Stimulated activated CD8-positive, alpha-beta memory T cell treated with anti-CD3 and anti-CD28 coated beads, Interleukin-4, amount 100 ng/mL, for 1 hour (primary cell): ENCODE measurements at places on chromosomes 7 and 10.

GRCh38 chr7:134645935-134646334, 718 bp upstream of the BPGM start:
- no peak for DNase-seq

GRCh38 chr7:83947260-83947659, 247.3 kb downstream of the SEMA3A start:
- DNase-seq, result no peak

DNA sequence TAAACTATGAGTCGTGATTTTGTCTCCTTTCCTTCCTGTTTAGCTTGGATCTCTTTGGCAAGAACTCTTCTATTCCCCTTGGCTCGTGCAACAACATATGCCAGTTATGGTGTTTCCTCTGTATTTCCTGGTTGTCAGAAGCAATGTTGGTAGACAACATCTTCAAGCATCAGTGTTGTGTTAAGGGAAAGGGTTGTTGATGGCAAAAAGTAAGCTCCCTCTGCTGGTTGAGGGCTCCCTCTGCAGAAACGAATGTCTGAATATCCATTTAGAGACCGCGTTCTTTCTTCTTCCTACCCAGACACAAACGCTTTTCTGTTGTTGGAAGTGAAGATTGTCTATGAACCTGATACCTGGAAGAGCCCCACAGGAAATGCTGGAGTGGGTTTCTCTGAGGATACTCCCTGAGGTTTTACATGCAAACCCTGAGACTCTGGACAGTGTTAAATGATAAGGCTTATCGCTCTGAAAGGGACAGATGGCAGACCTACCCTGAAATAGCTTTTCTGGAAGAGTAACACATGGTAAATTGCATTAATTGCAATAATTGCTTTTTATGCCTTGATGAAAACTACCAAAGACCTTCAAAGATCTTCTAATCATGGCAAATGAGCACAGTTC, 23.5 kb upstream of the C1QL3 start:
- DNase-seq, result no peak

GRCh38 chr10:67722113-67722512, 26.1 kb upstream of the CTNNA3 start:
- no peak for DNase-seq

- DNase-seq, result no peak
Observed at GRCh38 chr7:840001-840600, 7.8 kb downstream of the SUN1 start.

GRCh38 chr7:66070222-66070621, 5.4 kb upstream of the ASL start:
- DNase-seq, result no peak

DNA sequence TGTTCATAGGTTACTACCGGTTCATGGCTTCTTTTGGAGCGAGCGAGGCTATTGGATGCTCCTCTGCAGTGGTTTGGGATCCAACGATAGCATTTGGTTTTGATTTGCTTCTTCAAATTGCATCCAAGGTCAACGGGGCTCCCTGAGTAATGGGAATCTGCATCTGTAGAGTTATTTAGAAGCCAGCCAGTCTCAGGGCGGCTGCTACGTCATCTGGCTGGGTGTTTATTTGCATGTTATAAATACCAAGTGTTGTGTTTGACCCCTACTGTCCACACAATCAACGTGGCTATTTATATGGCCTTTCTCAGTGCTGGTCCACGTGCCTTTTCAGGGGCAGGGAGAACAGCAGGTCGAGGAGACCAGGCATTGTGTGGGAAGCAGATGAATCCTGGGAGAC, 137.7 kb downstream of the PRPF18 start:
- DNase-seq, result no peak

GRCh38 chr10:125868372-125868975, 12.6 kb downstream of the DHX32 start:
- DNase-seq, result no peak

- no peak for DNase-seq
Observed at GRCh38 chr7:149310113-149310836, 48.3 kb downstream of the ZNF783 start.

DNA sequence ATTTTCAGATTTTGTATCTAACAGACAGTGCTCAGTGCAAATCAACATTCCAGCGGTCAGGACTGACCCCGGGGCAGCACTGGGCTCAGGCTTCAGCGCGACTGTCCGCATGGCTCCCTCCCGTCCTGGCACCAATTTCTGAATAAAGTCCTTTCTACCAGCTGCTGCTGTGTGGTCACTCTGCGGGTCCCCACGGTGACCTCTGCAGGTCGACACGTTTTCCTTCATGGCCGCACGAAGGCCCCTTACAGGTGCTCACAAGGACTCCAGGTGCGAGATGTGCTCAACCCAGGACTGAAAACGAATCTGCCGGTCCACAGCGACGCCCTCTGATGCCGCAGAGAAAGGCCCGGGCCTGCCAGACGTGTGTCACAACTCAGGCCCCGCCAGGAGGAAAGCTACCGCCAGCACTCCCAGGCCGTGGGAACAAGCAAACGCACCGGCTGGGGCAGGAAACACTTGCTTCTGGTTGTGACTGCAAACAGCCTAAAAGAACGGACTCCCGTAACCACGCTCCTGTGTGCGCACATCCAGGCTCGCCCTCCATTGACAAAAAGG, 3.7 kb upstream of the UTF1 start:
- DNase-seq, result no peak

DNA sequence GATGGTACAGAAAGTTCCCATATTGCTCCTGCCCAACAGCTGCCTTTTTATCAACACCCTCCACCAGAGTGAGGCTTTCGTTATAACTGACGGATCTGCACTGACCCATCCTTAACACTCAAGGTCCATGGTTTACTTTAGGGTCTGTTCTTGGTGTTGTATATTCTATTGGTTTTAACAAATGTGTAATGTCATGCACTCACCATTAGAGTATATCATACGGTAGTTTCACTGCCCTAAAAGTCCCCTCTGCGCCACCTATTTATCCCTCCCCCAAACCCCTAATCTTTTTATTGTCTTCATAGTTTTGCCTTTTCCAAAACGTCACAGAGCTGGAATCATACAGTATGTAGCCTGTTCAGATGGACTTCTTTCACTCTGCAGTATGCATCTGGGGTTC, 102.8 kb upstream of the TNS3 start:
- no peak for DNase-seq

DNA sequence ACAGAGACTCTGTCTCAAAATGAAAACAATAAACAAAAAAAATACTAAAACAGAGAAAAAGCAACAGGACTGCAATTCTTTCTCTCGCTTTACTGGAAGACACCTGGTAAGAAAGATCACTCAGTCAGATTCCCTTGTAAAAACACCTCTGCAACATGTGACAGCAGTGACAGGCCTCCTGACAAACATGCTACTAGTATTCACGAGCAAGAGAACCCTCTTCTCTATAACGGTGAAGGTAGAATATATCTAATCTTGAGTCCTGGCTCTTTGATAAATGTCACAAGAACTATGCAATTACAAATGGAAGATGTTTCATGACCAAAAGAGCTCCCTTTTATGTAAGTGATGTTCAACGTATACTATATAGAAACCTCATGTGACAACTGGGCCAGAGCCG, 986.7 kb upstream of the LRRN3 start:
- DNase-seq, result no peak

GRCh38 chr7:45663167-45663921, 89.2 kb downstream of the ADCY1 start:
- DNase-seq, result no peak

- DNase-seq, result no peak
Observed at GRCh38 chr7:82325416-82325815, 118.2 kb downstream of the CACNA2D1 start.

DNA sequence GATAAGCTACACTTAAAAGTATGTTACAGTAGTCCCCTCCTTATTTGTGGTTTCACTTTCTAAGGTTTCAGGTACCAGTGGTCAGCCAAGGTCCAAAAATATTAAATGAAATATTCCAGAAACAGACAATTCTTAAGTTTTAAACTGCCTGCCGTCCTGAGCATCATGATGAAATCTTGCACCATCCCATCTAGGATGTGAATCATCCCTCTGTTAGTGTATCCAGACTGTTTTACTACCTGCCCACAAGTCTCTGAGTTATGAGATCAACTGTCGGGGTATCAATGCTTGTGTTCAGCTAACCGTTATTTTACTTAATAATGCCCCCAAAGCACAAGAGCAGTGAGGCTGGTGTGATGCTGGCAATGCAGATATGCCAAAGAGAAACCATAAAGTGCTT, 11.4 kb downstream of the KDM7A start:
- DNase-seq, result no peak

GRCh38 chr7:39709029-39709428, 85.7 kb downstream of the RALA start:
- DNase-seq, result no peak

GRCh38 chr7:12761111-12761510, 73.7 kb downstream of the ARL4A start:
- DNase-seq, result no peak

DNA sequence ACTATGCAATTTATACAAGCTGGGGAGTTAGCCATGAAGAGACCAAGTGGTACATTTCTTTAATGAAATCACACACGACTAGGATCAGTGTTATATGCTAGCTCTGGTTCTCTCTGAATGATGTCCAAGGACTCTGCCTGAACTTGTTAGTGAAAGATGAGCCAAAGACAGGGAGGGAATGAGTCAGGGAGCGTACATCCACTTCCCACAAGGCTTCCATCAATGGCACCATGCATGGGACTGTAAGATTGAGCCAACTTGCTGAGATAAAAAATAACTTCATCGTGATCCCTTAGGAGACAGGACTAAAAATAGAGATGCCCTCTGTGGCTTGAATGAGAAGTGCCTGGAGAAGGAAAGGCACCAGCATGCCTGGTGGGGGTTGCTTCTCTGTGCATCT, 629.7 kb downstream of the ACTR3B start:
- no peak for DNase-seq

DNA sequence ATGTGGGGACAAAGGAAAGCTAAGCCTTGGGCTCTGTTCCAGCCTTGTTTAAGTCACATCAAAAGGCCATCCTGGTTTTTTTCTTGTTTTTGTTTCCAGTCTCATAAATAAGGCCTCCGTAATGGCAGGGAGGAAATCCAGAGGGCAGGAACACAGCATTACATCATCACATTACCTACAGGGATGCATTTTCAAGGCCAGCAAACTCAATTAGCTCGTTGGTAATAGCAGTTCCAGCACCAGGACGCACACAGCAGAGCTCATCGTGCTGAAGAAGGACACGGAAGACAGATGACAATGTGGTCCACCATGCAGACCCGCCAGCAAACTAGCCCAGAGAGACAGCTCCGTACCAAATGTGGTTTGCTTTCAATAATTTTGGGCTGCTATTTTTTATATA, 1209.2 kb downstream of the TYW1 start:
- DNase-seq, result no peak

- no peak for DNase-seq
Observed at GRCh38 chr10:15349112-15349511, 22.0 kb downstream of the FAM171A1 start.

DNA sequence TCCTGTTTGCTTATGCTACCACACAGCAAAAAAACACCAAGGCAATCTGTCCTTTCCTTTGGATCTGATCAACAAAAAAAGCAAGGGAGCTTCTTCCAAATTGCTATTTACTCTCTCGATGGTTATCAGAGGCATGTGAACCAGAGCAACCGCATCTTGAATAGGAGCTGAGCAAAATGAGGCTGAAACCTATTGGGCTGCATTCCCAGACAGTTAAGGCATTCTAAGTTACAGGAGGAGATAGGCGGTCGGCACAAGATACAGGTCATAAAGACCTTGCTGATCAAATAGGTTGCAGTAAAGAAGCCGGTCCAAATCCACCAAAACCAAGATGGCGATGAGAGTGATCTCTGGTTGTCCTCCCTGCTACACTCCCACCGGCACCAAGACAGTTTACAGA, 76.8 kb upstream of the FRMD4A start:
- no peak for DNase-seq

DNA sequence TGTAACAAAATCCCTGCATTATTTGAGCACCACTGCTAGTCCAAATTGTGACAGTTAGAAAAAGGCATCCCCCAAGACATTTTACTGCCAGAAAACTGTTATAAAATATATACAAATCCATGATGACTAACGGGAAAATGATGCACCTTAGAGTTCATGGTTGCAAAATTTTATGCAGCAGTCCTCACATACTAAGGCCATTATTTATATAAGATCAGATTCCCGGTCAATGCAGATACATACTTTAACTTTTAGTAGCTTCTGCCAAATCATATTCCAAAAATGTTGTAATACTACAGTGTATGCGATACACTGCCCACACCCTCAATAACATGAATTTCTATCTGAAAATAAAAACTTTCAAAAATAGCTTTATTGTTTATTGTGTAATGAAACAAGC, 239.9 kb upstream of the ZNF32 start:
- DNase-seq, result no peak

- no peak for DNase-seq
Observed at GRCh38 chr7:117349570-117349969, 26.7 kb upstream of the WNT2 start.

DNA sequence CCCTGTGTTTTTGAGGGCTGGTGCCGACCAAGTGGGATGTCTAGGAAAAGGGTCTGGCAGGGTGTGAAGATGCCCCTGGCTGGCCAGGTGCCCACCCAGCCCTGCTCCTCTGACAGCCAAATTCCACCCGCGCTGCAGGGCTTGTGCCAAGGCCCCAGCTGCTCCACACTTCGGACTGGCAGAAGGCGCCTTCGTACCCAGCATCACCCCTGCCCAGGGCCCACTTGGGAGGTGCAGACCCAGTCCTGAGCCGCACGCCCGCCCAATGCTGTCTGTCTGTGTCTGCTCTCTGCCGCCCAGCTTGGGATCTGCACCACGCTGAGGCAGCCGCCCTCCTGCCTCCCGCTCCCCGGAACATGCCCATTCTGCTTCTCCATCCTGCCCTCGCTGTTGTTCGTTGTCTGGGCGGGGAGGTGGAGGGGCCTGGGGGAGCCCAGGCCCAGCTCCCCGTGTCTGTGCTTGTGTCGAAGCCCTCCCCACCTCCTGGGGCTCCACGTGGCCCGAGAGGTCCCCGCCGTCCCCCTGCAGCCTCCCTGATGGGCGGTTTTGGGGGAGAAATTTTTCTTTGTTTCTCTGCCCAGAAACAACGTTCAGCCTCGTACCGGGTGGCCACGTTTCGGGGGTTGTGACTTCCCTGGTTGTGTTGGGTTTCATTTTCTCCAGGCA, 36.9 kb upstream of the PPIF start:
- no peak for DNase-seq

- DNase-seq, result no peak
Observed at GRCh38 chr10:59865101-59865500, 41.3 kb downstream of the CCDC6 start.

DNA sequence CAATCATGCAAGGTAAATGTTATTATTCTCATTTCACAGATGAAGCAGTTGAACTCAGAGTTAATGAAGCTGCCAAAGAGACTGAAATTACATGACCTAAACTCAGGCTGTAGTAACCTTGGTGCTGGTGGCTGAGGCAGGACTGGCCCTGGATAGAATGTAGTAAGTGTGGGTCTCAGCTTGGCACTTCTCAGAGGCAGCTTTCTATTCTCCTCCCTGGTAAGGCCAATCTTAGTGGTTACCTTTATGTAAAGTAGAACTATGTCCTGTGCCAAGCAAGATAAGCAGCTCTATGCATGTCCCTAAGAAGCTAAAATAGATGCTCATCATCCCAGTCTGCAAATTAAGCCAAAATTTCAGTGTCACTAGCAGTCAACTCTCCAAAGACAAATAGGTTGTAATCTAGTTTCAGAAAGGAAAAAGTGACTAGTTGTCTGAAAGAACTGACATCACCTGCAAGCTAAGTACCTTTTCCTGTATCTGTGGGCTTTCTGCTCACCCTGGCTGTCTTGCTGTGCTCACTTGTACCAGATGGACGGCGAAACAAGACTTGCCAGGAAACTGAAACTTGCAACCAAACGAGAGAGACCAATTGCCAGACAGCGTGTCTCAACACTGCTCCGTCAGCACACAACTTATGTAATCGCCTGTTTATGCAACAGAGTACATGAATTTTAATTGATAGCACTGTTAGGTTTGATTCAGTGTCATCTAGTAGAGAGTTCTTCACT, 43.7 kb downstream of the CH25H start:
- DNase-seq, result peak; percentile 1
